Mesothelial cell of epicardium (in vitro differentiated cells): ENCODE measurements at places on chromosomes 1 and 21. TPM values are rescaled to one million over a fixed set of nuclear protein-coding genes. Genes with fewer than 3 reads are reported as not detected.

SAMD13 gene
- total RNA-seq: 3.6 to 4.5 TPM (median 3.9 TPM) in 3 replicates

LGR6 gene
- total RNA-seq: 3.1 to 4.7 TPM (median 3.1 TPM) in 3 replicates

MRAP gene
- total RNA-seq: not detected in 3 replicates

DNA sequence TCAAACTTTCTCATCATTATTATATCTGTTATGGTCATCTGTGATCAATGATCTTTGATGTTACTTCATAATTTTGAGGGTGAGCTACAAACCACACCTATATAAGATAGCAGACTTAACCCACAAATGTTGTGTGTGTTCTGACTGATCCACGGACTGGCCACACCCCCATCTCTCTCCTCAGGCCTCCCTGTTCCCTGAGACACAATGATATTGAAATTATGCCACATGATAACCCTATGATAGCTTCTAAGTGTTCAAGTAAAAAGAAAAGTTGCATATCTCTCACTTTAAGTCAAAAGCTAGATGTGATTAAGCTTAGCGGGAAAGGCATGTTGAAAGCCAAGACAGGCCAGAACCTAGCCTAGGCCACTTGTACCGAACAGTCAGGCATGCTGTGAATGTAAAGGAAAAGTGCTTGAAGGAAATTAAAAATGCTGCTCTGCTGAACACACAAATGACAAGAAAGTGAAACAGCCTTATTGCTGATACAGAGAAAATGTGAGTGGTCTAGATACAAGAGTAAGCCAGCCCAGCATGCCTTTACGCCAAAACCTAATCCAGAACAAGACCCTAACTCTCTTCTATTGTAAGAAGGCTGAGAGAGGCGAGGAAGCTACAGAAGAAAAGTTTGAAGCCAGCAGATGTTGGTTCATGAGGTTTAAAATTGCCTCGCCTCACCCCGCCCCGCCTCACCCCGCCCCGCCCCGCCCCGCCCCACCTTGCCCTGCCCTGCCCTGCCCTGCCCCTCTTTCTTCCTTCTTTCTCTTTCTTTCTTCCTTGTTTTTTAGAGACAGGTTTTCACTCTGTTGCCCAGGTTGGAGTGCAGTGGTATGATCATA lies 16.5 kb downstream of the CTSS start:
- H3K36me3 ChIP-seq: no peaks in the 10 kb centered on the region
- DNase-seq: no peak
- H3K4me1 ChIP-seq: no peaks in the 10 kb centered on the region
- no peak overlapping the region for H3K27ac ChIP-seq
- H3K4me3 ChIP-seq: no peak overlapping the region

CLEC20A gene
- not detected in 3 replicates for total RNA-seq

- H3K27ac ChIP-seq: peak overlapping the region; percentile 13
- H3K4me1 ChIP-seq: peaks cover 19% of the 10 kb centered on the region
- no peaks in the 10 kb centered on the region for H3K36me3 ChIP-seq
- DNase-seq: peak; percentile 55
- H3K4me3 ChIP-seq: peak overlapping the region; percentile 85
These were observed 7.7 kb downstream of the VSIG8 start for GRCh38 chr1:159854693-159855192.

- no peak overlapping the region for H3K4me3 ChIP-seq
- H3K4me1 ChIP-seq: no peaks in the 10 kb centered on the region
- H3K27ac ChIP-seq: peak overlapping the region; percentile 5
These were observed 210.3 kb upstream of the CACYBP start for GRCh38 chr1:174789399-174789798.

DNA sequence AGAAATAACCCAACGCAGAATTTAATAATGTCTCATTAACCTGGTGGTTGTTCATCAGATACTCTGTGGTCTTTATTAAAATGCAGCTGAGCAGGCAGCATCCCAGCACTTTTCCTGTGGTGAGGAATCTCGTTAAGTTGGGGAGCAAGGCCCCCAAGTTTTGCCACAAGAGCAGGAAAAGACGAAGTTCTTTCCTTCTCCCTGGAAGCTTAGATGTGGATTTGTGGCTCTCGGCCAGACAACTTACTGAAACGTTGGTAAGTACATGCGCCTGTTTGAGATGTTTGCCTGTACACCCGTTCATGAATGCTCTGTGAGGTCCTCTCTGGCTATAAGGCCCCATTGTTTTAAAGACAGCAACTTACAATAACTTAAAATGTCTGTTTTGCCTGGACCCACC lies 34.3 kb upstream of the PDE9A start:
- no peak overlapping the region for H3K27ac ChIP-seq
- no peaks in the 10 kb centered on the region for H3K36me3 ChIP-seq
- H3K4me3 ChIP-seq: no peak overlapping the region

- no peaks in the 10 kb centered on the region for H3K4me1 ChIP-seq
- no peak for DNase-seq
- no peaks in the 10 kb centered on the region for H3K36me3 ChIP-seq
- H3K27ac ChIP-seq: no peak overlapping the region
- H3K4me3 ChIP-seq: no peak overlapping the region
- peaks cover 6% of the 10 kb centered on the region for H3K27me3 ChIP-seq
These were observed 58.7 kb downstream of the VANGL2 start for GRCh38 chr1:160459056-160459455.

DNA sequence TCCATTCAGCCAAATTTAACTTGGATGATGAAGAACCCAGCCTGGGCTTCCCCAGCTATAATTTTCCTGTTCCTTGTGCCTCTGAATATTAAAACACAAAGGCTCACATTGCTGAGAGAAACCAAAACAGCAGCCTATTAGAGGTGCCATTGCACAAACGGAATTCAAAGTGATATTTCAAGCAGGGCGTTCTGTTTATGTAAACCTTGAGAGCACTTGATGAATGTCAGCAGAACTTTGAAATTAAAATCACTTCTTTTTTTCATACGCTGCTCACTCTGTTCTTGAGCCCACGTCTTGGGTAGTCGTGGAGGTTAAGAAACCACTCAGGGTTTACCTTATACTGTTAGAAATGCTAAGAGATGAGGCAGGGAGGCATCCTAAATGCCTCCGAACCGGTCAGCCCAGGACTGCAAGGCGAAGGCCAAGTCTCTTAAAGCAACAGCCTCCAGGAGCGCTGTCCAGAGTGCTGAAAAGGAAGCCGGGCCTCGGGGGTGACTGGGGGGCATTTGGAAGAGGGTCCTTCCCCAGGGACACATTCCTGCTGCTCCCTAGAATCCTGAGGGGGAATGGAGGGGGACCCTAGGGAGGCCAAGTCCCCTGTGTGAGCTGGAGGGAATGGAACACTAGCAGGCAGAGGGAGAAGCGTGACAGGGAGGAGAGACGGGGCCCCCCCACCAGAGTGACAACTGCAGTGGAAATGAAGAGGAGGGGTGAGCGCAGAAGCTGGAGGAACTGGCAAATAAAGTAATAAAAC lies 154.8 kb upstream of the VAMP3 start:
- H3K4me3 ChIP-seq: no peak overlapping the region
- DNase-seq: peak; percentile 49
- H3K27me3 ChIP-seq: peaks cover 20% of the 10 kb centered on the region

GRCh38 chr1:91024481-91025119 lies 2.8 kb upstream of the ZNF644 start:
- H3K4me1 ChIP-seq: peaks cover 24% of the 10 kb centered on the region
- peak overlapping the region; percentile 1 for H3K27ac ChIP-seq
- no peaks in the 10 kb centered on the region for H3K27me3 ChIP-seq
- no peaks in the 10 kb centered on the region for H3K36me3 ChIP-seq

- no peak for DNase-seq
- H3K27ac ChIP-seq: no peak overlapping the region
- H3K4me1 ChIP-seq: peaks cover 8% of the 10 kb centered on the region
- H3K27me3 ChIP-seq: peaks cover 7% of the 10 kb centered on the region
- H3K4me3 ChIP-seq: no peak overlapping the region
These were observed 92.5 kb downstream of the WDR4 start for GRCh38 chr21:42786884-42787283.

GRCh38 chr1:9295884-9296283 lies 3.2 kb downstream of the SPSB1 start:
- H3K4me3 ChIP-seq: no peak overlapping the region
- H3K4me1 ChIP-seq: peaks cover 17% of the 10 kb centered on the region
- H3K27ac ChIP-seq: no peak overlapping the region
- H3K27me3 ChIP-seq: no peaks in the 10 kb centered on the region
- peaks cover 4% of the 10 kb centered on the region for H3K36me3 ChIP-seq
- no peak for DNase-seq

GRCh38 chr1:232192781-232193450 lies 437.0 kb downstream of the SIPA1L2 start:
- H3K4me1 ChIP-seq: peaks cover 10% of the 10 kb centered on the region
- no peak for DNase-seq
- no peak overlapping the region for H3K4me3 ChIP-seq
- no peaks in the 10 kb centered on the region for H3K36me3 ChIP-seq
- H3K27ac ChIP-seq: no peak overlapping the region
- no peaks in the 10 kb centered on the region for H3K27me3 ChIP-seq

GRCh38 chr1:165844114-165844798 lies 16.8 kb downstream of the UCK2 start:
- no peak overlapping the region for H3K4me3 ChIP-seq
- no peak for DNase-seq
- peaks cover 10% of the 10 kb centered on the region for H3K36me3 ChIP-seq
- no peak overlapping the region for H3K27ac ChIP-seq
